ENCODE measurements at places on chromosomes 4 and X. TPM values are rescaled to one million over a fixed set of nuclear protein-coding genes. Genes with fewer than 3 reads are reported as not detected.

DNA sequence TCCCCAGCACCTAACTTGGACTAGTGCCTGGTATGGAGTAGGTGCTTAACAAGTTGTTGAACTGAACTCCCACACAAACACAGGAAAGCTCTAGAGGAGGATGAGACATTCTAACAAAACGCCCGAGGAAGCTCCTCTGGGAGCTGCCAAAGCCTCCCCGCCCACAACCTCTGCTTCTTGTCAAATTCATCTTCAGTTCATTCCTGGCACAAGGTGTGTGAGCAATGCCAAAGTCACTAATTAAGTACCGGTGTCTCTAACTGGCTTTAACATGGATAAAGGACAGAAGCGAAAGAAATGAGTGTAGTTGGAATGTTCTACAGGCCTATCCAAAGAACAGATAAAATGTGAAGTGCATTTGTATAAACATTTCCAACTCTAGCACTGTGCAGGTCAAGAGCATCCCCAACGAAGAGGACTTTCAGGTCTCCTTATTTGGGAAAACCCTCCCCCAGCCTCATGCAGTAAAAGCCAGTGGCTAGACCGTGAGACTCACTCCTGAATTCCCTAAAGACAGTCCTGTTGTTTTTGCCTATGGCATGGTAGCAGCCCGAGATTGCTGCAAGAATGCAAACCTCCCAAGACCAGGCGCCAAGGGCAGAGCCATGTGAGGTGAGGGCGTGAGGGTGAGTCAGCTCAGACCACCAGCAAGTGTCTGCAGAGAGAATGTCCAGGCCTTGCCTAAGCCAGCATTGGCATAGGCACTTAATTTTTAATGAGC is 72.2 kb upstream of the KLF3 start:
- no peak for DNase-seq

DNA sequence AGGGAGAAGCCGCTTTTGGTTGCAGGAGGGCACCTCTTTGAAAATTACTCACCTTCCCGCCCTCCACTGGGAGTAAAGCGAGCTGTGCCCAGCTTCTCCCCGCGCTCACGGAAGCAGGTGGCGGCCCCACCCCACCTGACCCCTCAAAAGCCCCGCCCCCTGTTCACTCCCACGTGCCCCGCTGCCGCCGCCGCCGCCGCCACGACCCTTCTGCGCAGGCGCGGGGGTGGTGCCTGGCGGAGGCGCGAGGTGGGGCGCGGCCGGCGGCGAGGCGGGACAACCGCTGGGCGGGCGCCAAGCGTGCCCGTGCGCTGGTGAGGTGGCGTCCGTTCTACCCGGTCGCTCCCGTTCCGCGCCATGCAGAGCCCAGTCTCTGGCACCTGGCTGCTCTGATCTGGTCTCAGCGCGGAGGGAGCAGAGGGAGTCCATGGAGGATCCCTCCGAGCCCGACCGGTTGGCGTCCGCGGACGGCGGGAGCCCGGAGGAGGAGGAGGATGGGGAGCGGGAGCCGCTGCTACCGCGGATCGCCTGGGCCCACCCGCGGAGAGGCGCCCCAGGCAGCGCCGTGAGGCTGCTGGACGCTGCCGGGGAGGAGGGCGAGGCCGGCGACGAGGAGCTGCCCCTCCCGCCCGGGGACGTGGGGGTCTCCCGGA is at the start of gene PI4K2B:
PI4K2B (plus strand) TSS at position 297 of the 653 bp plus-strand sequence; CDS start at position 428, 131 bp downstream.
- peak; percentile 97 for DNase-seq

DNA sequence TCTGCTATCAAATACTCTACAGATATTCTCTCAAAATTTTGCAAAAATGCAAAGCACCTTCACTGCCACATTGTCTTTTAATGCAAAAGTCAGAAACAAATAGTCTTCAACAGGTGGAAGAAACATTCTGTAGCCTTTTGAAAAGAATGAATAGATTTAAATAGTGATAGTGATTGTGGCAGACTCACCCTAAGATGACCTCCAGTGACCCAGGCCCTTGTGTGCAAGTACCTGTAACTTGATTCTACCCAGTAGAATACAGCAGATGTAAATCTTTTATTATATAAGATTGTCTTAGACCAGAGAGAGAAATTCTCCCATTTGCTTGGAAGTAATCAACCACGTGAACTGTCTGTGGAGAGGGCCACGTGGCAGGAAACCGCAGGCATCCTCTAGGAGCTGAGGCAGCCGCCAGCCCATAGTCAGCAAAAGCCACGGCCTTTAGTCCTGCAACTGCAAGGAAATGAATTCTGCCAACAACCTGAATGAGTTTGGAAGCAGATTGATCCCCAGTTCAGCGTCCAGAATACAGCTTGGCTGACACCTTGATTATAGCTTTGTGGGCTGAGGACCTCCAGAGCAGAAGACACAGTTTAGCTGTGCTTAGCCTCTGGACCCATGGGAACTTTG is 272.5 kb downstream of the ARHGAP10 start:
- no peak for DNase-seq

- DNase-seq: no peak
Observed at GRCh38 chr4:71634364-71634763, 149.5 kb downstream of the GC start.

DNA sequence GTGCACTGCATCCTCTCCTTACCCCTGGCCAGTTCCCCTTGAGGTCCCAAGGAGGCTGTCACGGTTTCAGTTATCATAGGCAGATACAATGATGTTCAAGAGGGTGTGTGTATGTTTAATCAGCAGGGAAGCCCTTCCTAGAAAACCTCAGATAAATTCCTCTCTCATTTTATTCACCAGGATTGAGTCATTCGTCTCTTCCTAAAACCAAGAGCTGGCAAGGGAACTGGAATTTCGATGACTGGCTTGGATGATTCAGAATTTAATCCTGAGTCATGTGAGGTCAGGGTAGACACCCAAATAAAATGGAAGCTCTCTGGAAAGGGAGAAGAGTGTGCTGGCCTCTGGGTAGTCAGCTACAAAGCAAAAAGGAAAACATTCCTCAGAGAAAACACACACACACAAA is 106.2 kb upstream of the RAPGEF2 start:
- DNase-seq: no peak

- no peak for DNase-seq
Observed at GRCh38 chr4:182018691-182019090, 224.5 kb upstream of the TENM3 start.

DNA sequence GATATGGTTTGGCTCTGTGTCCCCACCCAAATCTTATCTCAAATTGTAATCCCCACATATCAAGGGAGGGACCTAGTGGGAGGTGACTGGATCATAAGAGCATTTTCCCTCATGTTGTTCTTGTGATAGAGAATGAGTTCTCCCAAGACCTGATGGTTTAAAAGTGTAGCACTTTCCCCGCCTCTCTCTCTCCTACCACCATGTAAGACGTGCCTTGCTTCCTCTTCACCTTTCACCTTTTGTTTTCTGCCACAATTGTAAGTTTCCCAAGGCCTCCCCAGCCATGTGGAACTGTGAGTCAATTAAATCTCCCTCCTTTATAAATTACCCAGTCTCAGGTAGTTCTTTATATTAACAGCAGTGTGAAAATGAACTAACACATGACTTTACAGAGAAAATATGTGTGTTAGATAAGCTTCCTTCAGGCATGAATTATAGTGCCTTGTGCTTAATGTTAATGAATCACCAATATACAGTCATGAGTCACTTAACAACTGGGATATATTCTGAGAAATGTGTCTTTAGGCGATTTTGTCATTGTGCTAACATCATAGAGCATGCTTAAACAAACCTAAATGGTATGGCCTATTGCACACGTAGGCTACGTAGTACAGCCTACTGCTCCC is 37.9 kb downstream of the PDGFC start:
- no peak for DNase-seq

- DNase-seq: peak; percentile 32
Observed at GRCh38 chr4:2289311-2289954, 27.5 kb upstream of the MXD4 start.

The TMPRSS11E gene
- 3.5 TPM for total RNA-seq

The CHRDL1 gene
- total RNA-seq: 7.3 TPM

- DNase-seq: no peak
Observed at GRCh38 chr4:183350317-183351071, 28.3 kb upstream of the CLDN24 start.

GRCh38 chr4:65021149-65021548 is 611.9 kb upstream of the TECRL start:
- no peak for DNase-seq

DNA sequence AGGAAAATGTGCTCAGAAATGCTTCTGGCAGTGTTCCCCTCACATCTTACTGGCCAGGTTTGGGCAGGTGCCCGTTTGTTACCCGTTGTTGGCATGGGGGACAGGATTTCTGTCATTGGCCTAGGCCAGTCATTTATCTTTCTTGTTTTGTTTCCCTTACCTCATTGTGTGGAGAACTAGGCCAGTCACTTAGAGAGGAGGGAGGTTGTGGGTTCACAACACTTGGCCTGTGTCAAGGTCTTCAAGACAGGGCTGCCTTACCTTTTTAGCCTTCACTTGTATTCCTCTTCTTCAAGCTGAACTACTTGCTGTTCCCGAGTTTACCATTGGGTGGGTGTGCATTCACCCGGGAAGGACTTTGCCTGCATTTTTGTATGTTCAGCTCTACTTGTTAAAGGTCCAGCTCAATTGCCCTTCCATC is 17.7 kb downstream of the SNX25 start:
- no peak for DNase-seq

GRCh38 chr4:125547836-125548235 is 233.1 kb downstream of the FAT4 start:
- no peak for DNase-seq

DNA sequence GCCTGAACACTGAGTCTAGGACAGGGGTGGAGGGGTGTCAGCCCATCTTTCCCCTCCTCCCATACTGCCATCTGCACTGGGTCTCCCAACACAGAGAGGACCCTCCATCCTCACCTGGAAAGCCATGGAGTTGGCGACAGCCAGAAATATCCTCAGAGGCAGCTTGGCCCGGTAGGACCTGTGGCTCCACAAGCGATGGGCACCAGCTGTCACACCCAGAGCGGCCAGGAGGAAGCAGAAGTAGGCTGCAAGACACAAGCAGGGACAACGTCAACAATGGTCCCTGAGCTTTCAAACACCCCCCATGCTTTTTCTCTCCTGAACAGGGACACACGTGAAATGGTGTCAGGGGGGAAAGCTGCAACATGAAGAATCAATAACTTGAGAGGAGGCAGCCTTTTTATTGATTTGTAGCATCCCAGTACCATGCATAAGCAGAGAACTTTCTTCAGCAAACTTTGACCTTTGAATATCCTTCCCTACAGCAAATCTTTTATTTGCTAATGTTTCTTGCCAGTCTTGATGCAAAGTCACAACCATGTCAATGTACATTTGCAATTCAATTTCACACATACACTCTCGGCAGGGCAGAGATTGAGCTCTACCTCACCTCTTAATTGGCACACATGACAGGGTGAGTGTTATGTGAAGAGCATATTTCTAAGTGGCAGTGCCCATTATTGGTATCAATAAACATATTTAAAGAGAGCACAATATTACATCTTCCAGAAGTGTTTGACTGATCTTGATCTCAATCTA is 93.2 kb downstream of the SCD5 start:
- no peak for DNase-seq

The PPP4R3C gene
- not detected for total RNA-seq

DNA sequence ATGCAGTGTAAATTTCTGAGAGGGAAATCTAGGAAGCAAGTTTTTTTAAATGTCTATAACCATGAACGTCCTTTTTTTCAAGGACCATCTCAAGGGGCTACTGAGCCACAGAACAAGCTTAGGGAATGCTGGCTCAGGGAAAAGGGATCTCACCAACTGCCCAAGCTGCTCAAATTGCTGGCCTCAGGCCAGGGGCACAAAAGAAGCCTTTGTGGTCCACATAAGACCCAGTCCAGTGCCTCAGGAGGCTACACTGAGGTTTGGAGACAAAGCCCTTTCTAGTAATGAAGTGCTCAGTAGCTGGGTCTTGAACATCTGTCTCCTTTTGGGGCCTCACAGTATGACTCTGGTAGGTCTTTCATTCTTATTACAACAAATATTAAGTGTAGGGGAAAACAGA is 305.5 kb downstream of the RAB28 start:
- DNase-seq: no peak

Measured in H7 (cell line).